ENCODE measurements at places on chromosomes 2 and 18.

- no peak for DNase-seq
Observed at GRCh38 chr2:172735582-172736423, at the start of gene RAPGEF4. Gene RAPGEF4 (plus strand): TSS chr2:172735845. CDS start chr2:172735984, 139 bp downstream.

GRCh38 chr2:233448575-233448974 is 94.3 kb downstream of the DGKD start:
- no peak for DNase-seq

- no peak for DNase-seq
Observed at GRCh38 chr2:178412047-178412446, 38.9 kb downstream of the PRKRA start.

GRCh38 chr18:13543144-13543543 is 183.2 kb downstream of the FAM210A start:
- no peak for DNase-seq

DNA sequence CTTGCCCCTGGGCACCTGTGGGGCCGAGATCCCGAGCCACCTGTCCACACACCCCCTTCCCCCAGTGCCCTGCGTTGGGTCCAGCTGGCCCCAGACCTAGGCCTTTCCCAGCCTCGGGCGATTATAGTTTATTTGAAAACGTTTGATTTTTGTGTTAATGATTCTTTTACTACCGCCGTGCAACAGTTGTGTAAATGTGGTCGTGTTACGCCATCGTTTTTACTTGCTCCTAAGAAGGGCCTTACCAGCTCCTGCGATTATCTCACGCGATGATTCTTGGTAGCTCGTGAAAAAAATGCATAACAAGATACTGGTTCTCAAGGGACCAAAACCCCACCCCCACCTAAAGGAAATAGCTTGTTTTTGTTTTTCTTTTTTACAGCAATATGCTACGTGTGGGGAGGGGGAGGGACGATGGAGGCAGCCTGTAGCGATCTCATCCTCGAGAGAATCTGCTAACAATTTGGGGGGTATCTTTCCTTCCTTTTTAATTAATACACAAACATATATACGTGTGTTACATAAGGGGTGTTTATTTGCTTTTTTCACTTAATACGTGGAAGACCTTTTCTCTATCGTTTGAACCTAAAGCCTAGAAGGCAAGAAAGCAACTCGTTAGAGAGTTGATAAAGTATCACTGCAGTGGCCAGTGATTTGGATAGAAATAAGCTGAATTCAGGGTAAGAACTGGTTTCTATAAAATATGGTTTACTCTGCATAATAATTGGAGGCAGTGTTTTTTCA is 1.0 kb downstream of the ZDBF2 start:
- no peak for DNase-seq

DNA sequence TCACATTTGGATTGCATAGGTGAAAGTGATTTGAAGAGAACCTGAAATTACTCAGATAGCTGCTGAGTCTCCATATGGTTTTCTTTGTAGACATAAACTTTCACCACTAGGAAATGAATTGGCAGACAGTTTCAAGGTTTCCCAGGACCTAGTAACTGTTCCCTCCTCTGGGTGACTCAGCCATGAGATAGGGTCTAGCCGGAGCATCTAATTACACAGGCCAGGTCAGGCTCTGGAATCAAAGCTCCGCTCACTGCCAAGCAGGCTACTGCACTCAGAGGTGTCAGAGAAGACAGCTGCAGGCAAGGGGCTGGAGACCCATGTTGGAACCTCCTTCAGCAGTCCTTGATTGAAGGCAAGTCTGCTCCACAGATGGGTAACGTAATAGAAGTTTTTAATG is 429.2 kb downstream of the TNS1 start:
- DNase-seq: no peak

DNA sequence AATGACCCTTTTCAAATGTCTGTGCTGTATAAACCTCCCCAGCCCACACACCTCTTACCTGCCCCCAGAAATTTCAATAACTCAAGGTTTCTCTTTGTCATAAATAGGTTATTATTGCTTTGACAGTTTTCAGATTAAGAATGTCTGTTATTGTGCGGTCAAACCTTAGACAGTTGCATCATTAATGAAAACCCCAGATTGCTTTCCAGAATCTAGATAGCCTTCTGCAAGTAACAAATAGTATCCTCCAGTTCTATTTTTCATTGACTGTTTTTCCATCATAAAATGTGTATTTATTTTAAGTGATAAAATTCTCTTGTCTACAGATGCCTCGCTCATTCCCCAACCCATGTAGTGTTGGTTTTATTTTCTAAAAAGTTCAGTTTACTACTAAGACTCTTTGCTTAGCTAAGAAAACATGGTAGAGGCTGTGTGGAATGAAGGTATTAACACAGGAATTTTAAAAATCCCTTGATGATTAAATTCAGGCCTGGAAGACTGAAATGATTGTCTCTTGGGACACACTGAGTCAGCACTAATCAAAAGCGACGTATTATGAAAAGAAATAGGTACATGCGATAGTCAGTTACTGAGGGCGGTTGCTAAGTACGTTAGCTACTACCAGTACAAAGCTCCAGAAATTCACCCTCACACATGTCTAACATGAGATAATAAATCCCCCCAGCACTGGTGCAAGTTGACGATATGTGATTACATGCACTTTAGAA is 38.4 kb upstream of the ITGAV start:
- no peak for DNase-seq

GRCh38 chr2:31304816-31305215 is 70.9 kb downstream of the EHD3 start:
- DNase-seq: no peak

GRCh38 chr2:174473796-174474195 is 13.0 kb downstream of the GPR155 start:
- no peak for DNase-seq

DNA sequence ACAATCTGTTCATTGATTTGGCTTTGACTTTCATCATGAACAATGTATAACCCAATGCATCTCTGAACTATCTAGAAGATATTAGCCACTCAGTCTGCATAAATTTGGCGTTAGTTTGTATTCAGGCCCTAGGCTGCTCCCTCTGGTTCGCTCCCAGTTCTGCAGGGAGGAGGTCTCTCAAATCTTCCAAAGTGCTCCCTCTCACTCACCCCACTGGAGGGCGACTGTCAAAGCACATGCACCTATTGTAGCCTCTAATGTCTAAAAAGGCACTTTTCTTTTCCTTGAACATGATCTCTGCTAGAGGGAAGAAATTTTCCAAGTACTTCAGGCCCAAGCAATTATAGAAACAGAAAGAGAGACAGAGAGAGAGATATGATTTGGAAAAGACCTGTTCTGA is 291.5 kb downstream of the TDRD15 start:
- no peak for DNase-seq

DNA sequence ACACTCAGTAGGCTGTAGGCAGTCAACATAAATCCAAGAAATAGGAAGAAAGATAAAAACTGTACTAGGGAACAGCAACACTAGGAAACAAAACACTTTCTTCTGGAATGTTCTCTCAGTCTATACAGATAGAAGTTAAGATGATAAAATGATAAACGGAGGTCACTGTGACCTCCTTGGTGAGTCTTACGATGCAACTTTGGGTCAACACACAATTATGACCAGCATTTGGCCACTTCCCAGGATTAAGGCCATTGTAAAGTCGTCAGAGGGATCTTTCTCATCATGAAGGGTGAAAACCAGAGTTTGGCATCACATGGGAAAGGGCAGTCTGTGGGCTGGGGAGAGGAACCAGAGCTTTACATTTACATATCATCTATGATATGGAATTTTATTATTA is 33.4 kb downstream of the LAMA3 start:
- DNase-seq: no peak

DNA sequence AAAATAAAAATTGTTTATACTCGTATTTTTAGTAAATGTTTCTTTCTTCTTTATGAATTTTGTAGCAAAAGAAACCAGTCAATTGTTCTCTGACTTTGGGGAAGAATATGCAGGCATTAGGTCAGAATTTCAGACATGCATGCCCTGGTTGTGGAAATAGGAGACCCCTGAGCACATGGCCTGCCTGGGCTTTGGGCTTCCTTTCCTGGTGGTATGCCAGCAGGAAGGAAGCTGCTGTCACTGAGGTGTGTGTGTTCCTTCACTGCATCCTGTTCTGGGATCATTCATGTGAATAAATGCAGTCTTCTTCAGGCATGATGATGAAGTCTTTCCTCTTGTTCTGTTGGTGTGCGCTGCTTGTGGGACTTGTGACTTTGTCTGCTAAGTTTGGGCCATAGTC is 920.2 kb upstream of the VRK2 start:
- no peak for DNase-seq

GRCh38 chr18:58049000-58049688 is 5.1 kb downstream of the NEDD4L start:
- no peak for DNase-seq

DNA sequence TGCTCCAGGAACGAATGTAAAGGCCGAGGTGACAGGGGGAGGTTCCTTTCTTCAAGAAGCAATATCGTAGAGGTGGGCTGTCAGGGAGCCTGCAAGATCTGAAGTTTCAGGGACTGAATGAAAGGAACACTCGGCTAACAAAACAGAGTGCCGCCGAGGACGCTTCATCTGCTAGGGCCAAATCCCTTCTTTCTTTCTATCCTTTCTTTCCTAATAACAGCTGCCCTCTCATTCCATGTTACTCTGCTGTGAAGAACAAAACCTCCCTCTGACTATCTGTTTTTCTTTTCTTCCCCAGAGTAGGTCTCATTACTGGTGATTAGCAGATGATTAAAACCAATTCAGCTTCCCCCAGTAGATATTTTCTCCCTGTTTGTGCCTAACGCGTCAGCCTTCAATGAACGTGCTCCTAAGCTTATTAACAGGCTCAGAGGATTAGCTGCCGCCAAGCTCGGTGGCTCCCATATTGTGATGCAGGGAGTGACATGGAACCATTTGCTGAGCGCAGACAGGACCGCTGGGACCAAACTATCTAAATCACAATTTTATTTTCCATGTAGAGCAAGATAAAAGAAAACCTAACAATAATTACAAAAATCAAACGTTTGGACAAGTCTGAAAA is 414.6 kb downstream of the TMEM182 start:
- DNase-seq: no peak

DNA sequence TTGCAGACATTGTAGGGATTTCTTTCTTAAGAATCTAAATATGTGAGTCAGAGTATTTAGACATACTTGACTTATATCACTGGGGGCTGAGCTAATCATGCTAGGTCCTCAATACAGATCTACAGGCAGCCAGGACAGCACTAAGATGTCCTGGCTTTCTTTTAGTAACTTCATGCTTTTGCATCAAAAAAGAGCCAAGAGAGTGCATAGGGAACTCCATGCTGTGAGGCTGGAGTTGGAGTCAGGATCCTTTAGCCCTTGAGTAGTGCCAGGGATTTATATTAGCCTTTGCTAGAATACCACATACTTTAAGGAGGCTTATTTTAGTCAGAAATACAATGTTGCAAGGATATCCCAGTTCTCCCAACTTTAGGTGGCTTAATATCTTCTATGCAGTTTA is 289.7 kb downstream of the CCDC85A start:
- no peak for DNase-seq

GRCh38 chr2:167135706-167136105 is 247.4 kb downstream of the XIRP2 start:
- DNase-seq: no peak

GRCh38 chr18:40473221-40474029 is 1481.6 kb upstream of the PIK3C3 start:
- no peak for DNase-seq

GRCh38 chr2:163612332-163612731 is 123.5 kb downstream of the FIGN start:
- DNase-seq: no peak

- no peak for DNase-seq
Observed at GRCh38 chr18:45353530-45353929, 261.7 kb upstream of the SLC14A2 start.

DNA sequence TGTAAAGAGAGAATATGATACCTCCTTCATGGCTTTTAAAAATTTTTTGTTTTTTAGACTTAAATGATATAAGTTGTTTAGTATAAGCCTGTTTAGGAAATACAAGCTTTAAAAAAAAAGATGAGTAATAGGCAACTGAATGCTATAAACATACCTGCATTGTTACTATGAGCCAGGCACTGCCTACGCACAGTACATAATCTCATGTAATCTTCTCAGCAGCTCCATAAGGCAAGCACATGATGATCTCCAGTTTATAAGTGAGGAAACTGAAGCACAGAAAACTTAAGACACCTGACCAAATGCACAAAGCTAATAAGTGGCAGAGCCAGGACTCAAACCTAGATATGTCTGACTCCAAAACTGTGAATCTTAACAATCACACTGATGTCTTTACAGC is 156.3 kb upstream of the SLC1A4 start:
- DNase-seq: no peak

DNA sequence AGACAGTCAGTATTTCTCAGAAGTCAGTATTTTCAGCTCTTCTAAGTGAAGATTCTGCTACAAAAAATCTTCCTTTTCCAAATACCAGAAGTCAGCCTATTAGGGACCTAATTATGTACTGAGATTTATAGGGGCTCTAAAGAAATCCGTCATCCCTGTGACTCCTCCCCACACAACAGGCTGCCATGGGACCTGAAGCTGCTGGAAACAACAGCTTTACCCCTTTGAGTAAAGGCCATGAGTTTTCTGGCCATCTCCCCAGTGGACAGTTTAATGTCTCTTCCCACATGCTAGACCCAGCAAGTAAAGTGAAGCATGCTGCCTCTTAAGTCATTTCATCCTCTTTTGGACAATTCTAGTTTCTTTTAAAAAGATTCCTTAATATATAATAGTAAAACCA is 255.7 kb upstream of the ACVR2A start:
- DNase-seq: no peak

GRCh38 chr2:239519089-239519920 is 118.5 kb upstream of the HDAC4 start:
- no peak for DNase-seq

DNA sequence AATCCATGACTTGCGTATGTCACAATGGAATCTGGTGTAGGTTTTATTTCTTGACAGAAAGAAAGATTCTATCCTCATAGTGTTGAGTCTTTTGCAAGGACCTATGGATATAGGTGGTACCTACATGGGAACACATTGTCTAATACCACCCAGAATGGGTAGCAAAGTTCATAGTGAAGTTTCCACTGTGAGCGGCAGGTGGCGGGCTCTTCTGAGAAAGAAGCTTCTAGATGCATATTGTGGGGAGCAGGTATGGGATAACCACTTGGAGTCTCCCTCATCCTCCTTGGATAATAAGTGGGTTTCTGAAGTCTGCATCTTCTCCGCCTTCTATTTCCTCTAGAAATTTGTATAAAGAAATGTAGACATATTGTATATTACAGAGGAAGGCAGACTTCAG is 44.9 kb downstream of the LINC00305 start:
- no peak for DNase-seq

DNA sequence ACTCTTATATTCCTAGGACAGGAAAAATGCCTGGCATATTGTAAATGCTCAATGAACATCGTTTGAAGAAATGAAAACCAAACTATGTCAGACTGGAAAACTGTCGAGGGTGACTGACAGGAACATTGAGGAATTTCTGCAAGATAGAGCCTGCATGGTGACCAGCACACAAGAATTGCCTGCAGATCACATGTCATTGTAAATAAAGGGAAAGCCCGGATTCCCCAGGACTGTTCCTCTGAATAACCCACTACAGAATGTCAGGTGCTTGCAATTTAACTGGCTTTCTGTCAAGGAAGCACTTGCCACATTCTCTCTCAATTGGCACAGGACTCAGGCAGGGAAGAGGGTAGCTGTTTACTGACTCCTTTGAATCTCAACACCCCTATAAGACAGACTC is 129.0 kb upstream of the REG3G start:
- no peak for DNase-seq

Measured in GM19239 (cell line).